ENCODE measurements at places on chromosomes 4 and X.

GRCh38 chr4:153974452-153974851 lies 185.6 kb upstream of the SFRP2 start:
- no peak for DNase-seq

- no peak for DNase-seq
These were observed 278.0 kb downstream of the ANK2 start for GRCh38 chr4:113327494-113327893.

- no peak for DNase-seq
These were observed 7.7 kb downstream of the ERVMER34-1 start for GRCh38 chr4:52743444-52744019.

DNA sequence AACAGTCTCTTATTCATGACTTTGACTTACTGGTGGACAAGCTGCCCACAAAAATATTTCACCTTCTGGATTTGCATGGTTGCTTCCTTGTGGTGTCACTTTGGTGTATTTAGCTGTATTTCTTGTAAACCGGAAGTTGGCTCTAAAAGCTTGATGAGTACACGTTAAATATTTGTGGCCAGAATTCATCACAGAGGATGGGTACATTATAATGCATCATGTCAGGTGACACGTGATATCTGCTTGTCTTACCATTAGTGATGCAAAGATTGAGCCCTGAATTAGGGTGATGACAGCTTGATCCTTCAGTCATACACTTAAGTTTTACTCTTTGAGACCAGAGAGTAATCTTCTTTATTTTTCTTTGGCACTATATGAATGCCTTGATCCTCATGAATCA lies 188.3 kb upstream of the RPS6KA3 start:
- DNase-seq = no peak

GRCh38 chrX:134692990-134693389 lies 34.7 kb upstream of the PLAC1 start:
- no peak for DNase-seq

DNA sequence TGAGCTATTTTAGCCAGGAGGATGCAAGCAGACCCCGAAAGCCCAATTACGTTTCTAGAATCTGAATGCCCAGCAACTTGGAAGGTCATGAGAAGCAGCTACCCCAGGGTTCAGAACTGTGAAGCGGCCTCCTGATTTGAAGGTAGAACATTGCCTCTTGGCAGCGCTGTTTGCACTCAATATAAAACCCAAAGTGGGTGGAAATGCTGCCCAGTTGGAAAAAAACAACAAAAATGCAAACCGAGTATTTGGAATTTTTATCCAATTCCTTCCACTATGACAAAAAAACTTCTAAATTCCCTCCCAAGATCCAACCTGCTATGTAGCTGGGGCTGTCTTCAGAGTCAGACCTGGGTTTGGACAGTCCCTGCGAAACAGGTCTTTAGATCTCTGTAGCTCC lies 103.3 kb upstream of the RBPJ start:
- DNase-seq = no peak

DNA sequence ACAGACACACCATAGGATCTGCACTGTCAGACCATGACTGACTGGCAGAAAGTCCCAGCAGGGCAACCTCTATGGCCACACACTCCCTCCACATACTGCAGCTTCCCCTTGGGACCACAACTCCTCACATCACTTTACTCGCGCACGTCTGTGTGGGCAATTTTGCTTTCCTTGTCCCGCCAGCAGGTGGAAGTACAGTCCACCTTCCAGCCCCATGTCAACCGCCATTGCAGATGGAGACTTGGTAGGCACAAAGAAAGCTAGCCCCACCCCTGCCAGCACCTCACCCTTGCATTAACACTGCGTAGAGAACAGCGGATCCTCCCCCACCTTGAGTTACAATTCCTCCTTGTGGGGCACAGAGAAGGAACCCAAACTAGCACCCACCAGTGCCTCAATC lies 74.4 kb upstream of the NAP1L2 start:
- DNase-seq = no peak

DNA sequence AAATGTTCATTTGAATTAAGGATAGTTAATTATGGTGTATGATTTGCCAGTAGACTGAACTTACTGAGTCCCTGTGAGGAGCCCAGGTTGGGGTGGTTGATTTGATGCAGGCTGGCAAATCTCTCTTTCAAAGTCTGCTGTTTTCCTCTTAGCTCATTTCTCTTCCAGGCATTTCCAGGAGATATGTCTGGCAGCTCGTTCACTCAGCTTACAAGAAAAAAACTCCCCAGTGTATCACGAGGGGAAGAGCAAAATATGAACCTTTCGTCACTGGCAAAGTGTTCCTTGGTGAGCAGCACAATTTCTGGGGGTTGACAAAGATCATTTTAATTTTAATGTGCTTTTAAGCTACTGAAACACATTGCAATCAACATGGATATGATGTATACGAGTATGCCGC lies 244.2 kb downstream of the CBLL2 start:
- DNase-seq = no peak

DNA sequence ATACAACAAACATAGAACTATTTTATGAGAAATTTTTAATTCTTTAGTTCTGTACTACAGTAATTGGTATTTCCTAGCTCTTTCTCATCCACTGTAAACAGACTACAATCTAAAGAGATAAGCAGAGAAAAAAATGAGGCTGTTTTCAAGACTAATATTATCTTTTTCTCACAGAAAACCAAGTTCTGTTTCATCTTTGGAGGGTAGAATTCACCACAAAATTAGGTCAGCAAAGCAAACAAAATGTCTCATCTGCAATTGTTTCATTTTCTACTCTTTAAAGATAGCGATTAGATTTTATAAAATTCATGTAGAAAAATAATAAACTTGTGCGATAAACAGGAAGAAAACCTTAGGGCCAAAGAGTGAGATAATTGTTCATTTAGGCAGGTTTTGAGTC lies 10.8 kb downstream of the APOO start:
- DNase-seq = no peak

GRCh38 chr4:113673450-113673849 lies 88.1 kb downstream of the CAMK2D start:
- peak; percentile 24 for DNase-seq

DNA sequence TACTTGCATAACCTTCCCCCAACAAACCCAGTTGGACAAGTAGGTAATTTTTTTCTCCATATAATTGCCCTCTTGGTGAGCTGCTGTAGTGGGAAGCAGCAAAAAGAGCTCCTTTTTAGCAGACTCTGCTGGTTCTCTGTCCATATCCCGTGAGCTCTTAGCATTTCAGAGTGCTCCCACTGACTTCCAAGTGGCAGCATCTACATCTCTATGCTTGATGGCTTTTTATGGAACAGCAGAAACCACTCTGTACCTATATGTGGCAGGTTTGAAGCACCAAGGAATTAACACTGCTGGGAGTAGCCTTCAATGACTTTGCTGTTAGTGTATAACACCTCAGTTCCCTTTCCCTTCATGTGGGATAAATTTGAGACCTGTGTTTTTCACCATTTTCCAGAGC lies 168.4 kb upstream of the NHS start:
- DNase-seq = no peak

DNA sequence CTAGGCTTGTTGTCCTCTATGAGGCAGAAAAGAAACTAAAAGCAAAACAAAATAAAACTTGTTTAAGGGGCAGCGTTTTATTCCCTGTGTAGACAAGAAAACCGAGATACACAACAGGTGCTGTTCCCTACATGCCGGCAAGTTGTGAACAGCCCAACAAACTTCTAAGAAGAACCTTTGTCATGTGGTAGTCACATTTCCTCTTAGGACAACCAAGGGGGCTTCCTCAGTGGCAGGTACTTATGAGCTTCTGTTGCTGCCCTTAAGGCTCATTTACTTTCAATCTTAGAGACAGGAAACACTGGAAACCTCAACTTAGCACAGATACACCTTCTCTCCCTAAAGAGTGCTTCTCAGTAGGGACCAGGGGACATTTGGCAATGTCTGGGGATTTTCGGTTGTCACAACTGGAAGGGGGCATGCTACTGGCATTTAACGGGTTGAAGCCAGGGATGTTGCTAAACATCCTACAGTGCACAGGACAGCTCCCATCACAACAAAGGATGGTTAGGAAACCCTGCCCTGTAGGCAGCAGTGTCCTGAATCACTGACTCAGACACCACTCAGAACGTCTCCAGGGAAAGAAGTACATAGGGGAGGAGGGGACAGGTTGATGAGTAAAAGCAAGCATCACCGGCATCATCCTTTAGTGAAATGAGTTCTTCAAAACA lies 111.0 kb downstream of the ASB9 start:
- DNase-seq = no peak

DNA sequence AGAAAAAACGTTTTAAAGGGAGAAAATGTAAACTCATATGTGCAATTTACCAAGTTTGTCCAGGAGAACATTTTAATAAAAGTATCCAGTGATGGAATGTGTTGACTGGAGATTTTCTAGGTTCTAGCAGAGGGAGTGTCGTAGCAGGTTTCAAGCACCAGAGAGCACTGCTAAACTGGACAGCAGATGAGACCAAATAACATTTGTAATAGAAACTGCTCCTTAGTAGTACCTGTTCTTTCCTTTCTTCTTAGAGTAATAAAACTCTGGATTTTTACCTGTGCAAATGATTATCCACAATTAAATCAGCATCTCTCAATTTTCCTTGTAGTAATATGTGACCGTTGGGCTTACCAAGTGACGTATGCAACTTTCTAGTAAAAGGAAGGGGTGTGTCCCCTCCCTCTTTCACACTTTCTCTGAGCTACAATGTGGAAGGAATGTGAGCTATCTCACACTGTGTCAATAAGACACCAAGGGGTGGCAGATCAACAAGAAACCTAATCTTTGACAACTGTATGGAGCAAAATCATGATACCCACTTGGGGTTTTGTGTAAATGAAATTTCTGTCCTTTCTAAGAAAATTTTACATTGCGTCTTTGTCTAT lies 9.5 kb downstream of the HPGDS start:
- DNase-seq = no peak

DNA sequence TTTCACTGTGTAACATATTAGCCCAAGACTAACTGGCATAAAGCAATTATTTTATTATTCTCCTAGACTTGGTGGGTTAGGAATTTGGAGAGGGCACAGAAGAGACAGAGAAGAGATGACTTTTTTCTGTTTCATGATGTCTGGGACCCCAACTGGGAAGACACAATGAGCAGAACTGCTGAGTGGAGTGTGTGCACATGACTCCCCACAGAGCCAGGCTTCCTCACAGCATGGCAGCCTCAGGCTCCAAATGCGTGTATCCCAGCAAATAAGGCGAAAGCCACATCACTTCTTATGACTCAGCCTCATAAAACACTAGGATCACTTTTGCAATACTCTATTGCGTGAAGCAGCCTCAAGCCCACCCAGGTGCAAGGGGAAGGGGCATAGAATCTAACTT lies 68.4 kb downstream of the MFAP3L start:
- DNase-seq = no peak

GRCh38 chr4:7658341-7659204 lies 223.8 kb upstream of the PSAPL1 start:
- DNase-seq = no peak

- DNase-seq = no peak
These were observed 37.3 kb downstream of the MANBA start for GRCh38 chr4:102723511-102723910.

DNA sequence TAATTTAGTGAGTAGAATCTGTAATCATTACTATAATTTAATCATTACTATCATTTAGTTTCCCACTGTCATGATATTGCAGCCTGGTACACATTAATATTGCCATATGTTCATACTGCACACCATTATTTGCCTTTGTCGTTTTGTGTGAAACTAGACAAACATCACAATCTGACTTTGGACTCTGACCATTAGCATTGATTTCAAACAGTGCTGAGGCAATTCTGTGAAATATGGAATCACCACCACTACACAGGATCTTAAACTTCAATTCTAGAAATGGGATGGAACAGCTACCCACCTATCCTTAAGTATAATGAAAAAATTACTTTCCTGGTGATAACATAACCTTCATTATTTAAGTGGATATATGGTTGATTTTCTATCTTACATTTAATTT lies 98.3 kb downstream of the SORBS2 start:
- DNase-seq = no peak

GRCh38 chrX:3268829-3269228 lies 77.6 kb downstream of the MXRA5 start:
- DNase-seq = no peak

DNA sequence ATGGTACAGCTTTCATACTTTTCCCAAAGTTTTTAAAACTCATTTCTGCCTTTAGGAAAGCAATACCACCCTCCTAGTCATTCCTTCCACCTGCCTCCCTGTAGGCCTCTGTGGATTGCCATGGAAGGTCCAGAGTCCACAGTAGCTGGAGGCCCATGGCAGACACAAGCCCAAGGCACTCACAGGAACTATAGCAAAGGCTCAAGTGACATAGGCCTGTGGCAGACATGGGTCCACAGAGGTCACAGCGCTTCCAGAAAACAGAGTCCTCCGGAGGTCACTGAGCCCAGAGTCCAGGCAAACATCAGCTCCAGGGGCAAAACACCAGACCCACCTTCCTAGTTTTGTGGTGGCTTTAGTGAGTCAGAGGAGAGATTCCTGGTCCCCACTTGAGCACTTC lies 147.6 kb upstream of the ATP6AP2 start:
- DNase-seq = no peak

GRCh38 chrX:88613338-88613737 lies 133.7 kb upstream of the CPXCR1 start:
- no peak for DNase-seq

DNA sequence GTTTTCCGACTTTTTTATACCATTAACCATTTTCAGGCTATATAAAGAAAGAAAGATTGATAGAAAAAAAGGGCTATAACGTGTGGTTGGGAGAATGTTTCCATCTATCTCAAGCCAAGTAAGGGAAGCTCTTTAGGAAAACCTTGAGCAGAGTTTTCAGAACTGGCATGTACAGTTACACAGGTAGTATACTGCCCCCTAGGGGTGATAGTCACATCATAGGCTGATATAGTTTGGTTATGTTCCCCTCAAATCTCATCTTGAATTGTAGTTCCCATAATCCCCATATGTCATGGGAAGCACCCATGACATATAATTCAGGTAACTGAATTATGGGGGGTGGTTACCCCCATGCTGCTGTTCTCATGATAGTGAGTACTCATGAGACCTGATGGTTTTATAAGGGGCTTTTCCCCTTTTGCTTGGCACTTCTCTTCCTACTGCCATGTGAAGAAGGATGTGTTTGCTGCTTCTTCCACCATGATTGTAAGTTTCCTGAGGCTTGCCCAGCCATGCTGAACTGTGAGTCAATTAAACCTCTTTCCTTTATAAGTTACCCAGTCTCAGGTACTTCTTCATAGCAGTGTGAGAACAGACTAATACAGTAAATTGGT lies 186.8 kb downstream of the TMA16 start:
- no peak for DNase-seq

- no peak for DNase-seq
These were observed 32.8 kb upstream of the LSM6 start for GRCh38 chr4:146142768-146143167.

- DNase-seq = no peak
These were observed 54.1 kb downstream of the PAGE2 start for GRCh38 chrX:55142919-55143310.

DNA sequence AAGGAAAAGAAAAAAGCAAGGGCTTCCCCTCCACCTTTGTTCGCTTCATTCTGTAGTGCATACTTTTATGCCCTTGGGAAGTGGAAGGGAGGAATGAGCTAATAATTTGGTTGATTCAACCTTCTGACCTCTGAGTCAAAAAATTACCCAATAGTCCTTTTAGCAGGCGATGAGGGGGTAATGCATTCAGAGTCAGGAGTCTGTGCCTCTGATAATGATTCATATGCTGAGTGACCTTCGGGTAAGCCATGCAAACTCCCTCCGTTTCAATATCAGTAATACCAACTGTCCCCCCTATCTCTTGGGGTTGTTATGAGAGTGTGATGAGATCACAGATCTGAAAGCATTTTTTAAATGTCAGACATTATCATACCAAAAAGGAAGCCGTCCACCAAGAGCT lies 41.6 kb upstream of the ACSL4 start:
- no peak for DNase-seq
